Esophagus mucosa (tissue), 1 donor: ENCODE measurements at places on chromosomes 6 and 20. TPM values are rescaled to one million over a fixed set of nuclear protein-coding genes. Genes with fewer than 3 reads are reported as not detected.
A peak's percentile ranks its signal among the peaks of the same experiment; 100 is the strongest.

The NRSN1 gene
- total RNA-seq = not detected

DNA sequence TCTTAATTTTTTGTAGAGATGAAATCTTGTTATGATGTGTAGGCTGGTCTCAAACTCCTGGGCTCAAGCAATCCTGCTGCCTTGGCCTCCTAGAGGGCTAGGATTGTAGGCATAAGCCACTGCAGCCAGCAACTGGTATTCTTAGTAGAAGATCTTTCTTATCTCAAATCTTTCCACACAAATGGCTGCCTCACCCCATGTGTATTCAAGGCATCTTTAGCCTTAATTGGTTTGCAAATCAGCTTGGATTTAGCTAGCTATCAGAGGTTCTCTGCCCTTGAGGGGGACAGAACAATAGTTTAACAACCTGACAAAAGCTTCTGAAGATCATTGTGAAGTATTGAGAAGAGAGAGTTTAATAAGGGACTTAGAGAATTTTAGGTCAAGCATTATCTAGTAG is 17.9 kb upstream of the ABRACL start:
- no peak for ATAC-seq

DNA sequence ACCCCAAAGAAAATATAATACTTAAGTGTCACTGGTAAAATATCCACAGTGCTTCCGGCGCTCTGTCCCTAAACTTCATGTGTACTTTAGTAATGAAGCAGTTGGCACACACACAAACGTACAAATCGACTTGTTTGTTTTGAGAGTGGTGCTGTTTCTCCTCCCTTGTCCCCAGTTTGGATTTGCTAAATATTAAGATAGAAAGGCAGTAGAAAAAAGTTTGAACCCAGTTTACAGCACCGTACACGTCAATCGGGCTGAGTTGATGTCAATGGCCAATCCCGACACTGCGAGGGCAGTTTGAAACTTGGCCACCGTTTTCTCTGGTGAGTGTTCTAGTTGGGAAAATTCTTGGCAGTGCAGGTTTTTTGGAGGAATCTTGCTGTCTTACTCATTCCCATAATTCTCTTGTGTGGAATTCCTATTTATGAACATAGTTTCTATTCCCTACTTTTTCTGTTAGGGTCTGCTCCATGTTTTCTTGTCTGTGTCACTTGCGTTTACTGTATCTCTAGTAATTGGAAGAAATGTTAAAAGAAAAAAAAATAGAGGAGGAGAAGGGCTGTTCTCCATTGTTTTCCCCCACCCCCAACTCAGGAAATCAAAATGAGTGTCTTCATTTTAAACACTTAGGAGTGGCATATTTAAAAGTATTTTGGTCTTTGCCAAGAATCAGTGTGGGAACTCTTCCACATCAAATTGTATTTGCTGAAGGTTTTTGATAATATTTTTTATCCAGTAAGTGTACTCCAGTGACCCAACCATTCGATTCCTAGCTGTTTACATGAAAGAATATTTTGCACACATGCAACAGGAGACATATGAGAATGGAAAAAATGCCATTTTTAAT is 72.3 kb downstream of the OR2B2 start:
- ATAC-seq = no peak

DNA sequence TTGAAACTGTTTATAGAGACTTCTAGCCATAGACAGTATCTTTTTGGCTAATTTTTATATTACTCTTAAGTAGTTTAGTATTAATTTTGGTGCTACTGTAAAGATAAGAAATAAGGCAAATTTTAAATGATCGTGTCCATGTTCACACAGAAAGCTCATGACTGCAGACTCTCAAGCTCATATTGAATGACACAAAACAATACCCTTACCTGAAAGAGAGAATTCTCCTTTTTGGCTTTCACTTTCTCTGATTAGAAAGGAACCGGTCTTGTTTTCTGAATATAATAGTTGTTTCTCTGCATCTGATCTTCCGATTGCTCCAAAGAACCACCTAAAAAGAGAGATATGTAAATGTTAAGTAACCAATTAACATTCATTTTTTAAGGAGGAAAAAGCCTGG is 57.0 kb downstream of the FRK start:
- ATAC-seq = no peak

- no peak for ATAC-seq
Measured at GRCh38 chr20:23396950-23397627, 24.2 kb downstream of the NAPB start.

DNA sequence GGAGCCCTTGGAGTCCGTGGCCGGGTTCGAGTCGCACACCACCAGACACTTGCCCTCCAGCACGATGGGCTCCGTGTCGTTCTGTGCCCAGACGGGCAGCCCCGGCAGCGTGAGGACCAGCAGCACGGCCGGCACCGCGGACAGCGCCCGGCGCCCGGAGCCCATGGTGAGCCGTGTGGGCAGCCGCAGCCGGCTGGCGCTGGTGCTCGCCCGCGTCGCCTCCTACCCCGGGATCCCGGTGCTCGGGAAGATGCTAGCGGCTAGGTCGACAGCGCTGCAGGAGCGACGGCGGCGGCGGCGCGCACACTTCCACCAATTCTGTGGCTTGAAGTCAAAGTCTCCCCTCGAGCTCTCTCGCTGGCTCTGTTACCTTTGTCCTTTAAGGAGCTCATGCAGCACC is 1.3 kb downstream of the CBLN4 start:
- no peak for ATAC-seq

DNA sequence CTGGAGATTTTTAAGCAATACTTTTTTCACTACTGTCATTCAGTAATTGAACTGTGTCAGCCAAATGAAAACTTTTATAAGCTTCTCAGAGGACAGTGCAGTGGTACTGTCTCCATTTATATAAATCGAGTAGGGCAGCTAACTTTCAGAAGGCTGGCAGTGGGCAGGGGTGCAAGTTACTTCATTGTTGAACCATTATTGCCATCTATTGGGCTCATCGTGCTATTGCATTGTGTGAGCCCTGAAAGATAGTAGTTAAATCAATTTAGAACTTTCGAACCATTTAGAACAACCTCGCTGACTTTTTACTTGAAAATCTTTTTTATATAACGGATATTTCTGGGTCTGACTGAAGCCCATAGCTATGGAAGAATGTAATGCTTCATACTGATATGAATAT is 347.8 kb upstream of the PLCB4 start:
- peak; percentile 47 for ATAC-seq

GRCh38 chr6:46989398-46989797 is 52.7 kb downstream of the ADGRF1 start:
- no peak for ATAC-seq

DNA sequence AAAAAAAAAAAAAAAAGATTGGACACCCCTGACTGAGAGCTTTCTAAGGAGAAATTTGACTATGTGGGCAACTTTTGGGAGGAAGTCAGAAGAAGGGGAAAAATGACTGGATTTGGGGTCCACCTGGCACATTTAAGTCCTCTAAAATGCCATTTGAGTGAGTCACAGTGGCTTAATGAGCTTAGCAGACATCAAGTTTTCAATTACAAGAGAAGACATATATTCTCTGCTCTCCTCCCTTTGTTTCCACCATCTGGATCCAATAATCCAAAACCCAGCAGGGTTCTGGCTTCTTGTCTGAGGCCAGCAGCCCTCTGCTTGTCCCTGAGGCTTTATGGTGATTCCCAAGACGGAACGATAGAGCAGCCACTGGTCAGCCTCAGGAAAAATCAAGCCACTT is 6.9 kb downstream of the PI3 start:
- no peak for ATAC-seq

- ATAC-seq = no peak
Measured at GRCh38 chr20:34753706-34754461, 49.7 kb downstream of the TP53INP2 start.

DNA sequence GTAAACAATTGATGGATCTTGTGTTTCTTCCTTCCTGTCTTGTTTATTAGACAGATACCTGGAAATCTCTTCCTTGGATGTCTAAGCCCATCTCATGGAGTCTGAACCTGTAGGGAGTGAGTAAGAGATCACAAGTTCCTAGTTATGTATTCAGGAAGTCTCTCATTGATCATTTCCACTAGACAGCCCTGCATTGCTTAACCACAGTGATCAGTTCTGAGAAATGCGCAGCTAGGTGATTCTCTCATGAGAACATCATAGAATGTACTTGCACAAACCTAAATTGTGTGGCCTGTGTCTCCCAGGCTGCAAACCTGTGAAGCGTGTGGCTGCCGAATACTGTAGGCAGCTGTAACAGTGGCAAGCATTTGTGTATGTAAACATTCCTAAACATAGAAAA is 39.1 kb downstream of the FAM120B start:
- ATAC-seq = no peak
